ENCODE measurements at places on chromosomes 3 and 15.
A peak's percentile ranks its signal among the peaks of the same experiment; 100 is the strongest.

- DNase-seq, result no peak
These were observed 23.6 kb upstream of the CLDN1 start for GRCh38 chr3:190345878-190346277.

DNA sequence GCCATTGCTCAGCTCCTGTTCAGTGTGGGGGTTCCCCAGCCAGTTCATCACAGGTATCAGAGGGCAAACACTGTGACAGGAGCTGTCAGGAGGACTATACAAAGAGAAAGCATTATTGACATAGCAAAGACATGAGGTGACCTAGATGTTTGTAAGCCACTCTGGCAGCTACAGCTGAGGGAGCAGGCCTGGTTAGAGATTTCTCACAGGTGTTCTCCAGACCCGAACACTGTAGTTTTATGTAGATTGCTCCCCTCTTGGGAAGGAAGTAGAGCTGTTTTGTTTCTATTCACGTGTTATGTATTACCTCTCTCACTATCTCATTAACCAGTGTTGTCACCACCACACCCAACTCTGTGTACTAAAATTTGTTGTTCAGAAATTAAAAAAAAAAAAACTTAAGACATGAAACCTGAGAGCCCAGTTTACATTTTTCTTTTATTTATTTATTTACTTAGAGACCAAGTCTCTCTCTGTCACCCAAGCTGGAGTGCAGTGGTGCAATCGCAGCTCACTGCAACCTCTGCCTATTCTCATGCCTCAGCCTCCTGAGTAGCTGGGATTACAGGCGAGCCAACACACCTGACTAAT is 123.7 kb downstream of the RBPMS2 start:
- peak; percentile 59 for DNase-seq

DNA sequence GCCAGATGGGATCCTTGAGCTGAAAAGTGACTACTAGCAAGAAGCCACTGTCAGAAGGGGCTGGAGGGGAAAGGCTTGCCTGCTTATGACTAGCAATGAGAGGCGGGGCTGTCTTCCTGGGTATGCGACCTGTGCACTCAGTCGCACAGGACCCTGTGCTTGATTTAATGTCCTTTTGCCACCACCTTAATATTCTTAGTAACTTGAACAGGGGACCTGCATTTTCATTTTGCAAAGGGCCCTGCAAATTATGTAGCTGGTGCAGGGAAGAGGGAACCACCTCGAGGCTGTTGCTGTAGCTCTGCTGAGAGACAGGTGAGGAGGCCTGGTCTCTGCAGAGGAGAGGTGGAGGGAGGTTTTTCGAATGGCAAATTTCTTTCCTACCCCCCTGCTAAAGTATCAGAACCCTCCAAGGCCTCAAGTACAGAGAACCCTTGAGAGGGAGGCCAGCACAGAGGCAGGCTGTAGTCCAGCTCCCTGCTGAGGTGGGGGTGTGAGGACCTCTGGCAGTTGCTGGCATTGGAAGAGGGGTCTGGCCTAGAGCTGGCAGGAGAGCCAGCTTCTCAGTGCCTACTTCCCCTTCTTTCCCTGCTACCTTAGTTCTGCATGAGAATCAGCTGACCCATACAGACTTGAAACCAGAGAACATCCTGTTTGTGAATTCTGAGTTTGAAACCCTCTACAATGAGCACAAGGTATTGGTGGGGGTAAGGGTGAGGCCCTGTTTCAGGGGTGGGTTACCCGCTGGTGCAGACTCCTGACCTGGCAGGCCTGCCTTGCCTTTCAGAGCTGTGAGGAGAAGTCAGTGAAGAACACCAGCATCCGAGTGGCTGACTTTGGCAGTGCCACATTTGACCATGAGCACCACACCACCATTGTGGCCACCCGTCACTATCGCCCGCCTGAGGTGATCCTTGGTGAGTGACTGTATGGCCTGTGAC is 11.4 kb downstream of the CLK3 start:
- DNase-seq, result no peak

- DNase-seq, result no peak
These were observed 13.8 kb upstream of the PLA2G4D start for GRCh38 chr15:42108189-42108588.

All from DMS153 (cell line).